ENCODE measurements at places on chromosomes 7 and 10.

DNA sequence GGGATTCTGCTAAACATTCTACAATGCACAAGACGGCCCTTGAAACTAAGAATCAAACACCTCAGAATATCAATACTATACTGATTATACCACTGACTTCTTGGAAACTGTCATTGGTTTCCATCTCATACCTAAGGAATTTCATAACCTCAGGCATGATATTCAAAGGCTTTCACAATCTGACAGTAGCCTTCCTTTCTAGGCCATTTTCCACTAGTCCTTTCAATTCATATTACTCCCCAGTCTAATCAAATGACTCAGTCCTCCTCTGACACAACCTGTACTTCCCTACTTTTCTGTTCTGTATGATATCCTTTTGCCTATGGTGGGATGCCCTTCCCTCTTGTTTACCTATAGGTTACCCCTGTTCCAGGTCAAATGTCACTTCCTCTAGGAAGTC, 48.3 kb downstream of the CSTF2T start:
- no peak for DNase-seq

DNA sequence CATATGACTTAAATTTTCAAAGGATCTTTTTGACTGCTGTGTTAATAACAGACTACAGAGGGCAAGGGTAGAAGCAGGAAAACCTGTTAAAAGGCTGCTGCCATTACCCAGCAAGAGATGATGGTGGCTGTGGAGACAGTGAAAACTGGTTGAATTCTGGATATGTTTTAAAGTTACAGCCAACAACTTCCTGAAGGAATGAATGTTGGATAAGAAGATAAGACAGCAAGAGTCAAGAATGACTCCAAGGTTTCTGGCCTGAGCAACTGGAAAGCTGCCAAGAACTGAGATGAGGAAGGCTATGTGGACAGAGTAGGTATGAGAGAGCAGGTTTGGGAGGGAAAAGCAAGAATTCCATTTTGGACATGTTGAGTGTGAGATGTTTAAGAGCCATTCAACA, 19.1 kb downstream of the CNOT4 start:
- DNase-seq, result no peak

DNA sequence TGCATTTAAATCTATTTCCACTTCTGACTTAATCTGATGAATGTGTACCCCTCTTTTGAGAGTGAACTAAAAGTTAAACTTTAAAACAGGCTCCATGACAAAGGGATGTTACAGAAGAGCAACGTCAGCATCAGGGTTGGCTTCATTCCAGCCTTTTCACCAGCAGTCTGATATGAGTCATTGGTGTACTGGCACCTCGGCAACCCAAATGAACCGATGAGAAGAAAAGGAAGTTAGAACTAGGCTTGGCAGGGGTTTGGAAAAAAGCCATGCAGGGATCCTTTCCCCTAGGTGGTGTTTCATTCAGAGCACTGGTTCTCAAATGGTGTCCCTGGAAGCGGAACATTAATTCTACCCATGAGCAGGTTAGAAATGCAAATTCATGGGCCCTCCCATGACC, 53.6 kb downstream of the SEC61G start:
- DNase-seq, result no peak

DNA sequence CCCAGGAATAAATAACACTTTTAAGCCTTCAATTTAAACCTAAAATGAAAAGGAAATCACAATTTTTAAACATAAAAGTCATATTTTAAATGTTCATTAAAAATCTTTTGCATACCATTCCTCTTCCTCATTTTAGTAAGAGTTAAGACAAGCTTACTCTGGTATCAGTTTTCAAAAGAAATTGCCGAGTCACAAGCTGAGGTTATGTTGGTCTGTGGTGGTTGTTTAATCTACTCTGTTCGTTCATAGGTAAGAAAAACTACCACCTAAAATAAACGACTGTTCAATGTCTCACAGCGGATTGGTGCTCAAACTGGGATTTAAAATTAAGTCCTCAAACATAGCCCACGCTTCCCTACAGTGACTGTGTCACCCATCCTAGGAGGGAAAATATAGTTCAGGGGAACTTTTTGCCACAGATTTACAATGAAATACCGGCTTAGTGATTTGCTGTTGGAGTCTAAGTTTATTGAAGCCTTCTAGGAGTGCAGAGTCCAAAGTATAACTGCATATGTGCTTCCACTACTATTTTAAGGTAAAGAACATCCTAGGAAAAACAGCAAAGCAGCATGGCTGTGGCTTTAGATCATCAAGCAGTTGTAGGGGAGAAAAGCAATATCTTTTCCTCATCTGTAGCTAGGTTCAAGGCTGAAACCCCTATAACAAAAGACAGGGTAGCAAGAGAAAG, 61.1 kb downstream of the GNAT3 start:
- no peak for DNase-seq

- DNase-seq, result no peak
Measured at GRCh38 chr10:1374511-1375345, 318.5 kb downstream of the WDR37 start.

DNA sequence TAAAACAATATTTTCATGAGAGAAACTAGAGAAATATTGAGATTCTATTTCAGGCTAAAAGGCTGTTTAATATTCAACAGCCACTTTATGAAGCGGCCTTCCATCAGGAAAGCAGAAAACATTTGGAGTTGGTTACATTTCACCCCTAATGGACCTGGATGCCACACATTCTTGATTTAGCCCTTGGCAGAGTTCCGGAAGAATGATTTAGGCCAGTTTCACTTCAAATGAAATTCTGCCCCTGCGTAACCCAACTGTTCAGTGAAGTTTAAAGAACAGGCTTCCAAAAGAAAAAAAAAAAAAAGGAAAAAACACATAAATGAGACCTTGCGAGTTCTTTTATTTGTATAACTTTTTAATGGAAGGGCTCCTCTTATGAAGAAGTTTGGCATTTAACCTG, 239.2 kb upstream of the AKR1E2 start:
- DNase-seq, result no peak
